ENCODE measurements at places on chromosomes 7 and 10.

- no peak for DNase-seq
These were observed 31.2 kb downstream of the KAT6B start for GRCh38 chr10:74857586-74857985.

GRCh38 chr7:116955801-116956476 is 2.6 kb downstream of the ST7 start:
- no peak for DNase-seq

- DNase-seq, result peak; percentile 61
These were observed 158.6 kb downstream of the SNX13 start for GRCh38 chr7:17781491-17782215.

DNA sequence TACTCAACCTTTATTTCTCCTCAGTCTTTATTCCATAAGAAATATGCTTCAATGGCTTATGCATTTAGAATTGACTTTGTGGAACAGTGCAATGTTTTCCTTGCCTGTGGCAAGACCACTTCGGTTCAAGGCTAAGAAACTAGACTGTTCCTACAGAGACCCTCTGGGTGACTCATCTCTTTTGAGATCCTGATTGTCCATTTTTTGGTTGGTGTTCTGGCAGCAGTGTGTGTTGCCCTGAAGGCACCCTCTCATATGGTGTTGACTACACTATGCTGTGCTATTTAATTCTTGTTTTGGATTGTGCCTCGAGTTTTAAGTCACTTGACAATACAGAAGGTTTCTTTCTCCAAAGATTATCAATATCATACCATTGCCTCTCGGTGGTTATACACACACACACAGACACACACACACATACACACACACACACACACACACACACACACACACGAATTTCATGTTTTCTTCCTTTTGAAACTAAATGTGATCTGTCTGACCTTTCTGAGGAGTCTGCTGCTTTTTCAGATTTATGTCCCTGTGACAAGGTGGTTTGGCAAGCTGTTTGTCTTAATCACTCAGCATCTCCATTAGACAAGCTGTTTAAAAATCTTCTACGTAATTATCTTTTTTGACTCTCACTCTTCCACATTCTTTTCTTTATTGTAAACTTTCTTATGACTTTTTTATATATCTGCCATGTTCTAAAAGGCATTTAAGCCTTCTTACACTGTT is 187.2 kb downstream of the VTI1A start:
- peak; percentile 56 for DNase-seq

DNA sequence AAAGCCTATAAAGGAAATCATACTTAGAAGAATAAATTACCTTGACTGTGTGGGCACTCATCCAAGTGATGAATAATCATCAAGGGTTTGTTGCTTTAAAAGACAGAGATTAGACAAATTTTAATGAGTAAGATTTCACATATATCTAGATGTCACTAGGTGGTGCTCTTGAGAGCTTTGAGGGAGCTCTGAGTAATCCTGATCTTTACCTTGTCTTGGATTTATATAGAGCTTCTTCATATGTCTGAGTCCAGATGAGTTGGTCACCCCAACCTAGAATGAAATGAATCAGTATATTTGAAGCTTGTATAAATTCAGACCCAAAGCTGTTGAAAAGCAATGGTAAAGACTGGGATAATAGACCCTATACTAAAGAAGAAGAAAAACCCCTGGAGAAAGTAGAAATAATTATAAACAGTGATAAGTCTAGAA is 3.7 kb downstream of the AGR2 start:
- DNase-seq, result peak; percentile 83

- no peak for DNase-seq
These were observed 24.0 kb downstream of the LAMB1 start for GRCh38 chr7:107978815-107979408.

- no peak for DNase-seq
These were observed 144.2 kb downstream of the ARHGAP21 start for GRCh38 chr10:24579448-24579847.

- DNase-seq, result peak; percentile 52
These were observed 2.1 kb upstream of the GUSB start for GRCh38 chr7:65983965-65984658.

GRCh38 chr7:4744391-4745264 is 30.8 kb upstream of the AP5Z1 start:
- peak; percentile 100 for DNase-seq

DNA sequence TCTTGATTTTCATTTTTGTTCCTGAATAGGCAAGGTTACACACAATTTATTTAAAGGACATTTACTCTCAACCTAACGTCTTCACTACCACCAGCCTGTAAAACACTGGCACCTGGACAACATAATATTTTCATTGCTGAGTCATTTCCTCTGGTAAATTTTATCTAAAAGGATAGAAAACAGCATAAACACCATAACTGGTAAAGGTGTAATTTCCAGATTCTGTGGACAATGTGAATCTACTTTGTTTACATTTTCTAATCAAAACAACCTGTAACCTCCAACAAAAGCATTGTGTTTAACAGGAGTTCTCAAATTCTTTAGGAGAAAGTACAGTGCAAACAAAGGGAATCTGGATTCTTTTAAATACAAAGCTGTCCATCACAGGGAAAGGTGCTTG is 472.0 kb upstream of the AKR1E2 start:
- DNase-seq, result peak; percentile 62

- DNase-seq, result no peak
These were observed 775 bp downstream of the STARD3NL start for GRCh38 chr7:38178695-38179344.

GRCh38 chr7:67631476-67631875 is 634.8 kb downstream of the TYW1 start:
- no peak for DNase-seq

DNA sequence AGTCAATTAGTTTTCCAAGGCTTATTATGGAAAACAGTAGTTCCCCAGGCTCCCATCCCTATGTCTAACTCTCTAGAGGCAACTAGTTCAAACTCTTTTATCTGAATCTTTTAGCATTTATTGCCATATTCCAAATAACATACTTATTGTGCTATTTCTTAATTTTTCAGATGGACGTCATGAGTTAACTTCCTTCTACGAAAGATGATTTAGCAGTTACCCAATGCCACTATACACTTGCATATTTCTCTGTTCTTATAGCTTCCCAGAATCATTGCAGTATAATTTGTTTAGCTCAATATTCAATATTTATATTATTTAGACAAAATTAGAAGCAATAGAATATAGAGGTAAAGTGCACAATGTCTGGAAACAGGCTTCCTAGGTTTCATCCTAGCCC is 52.8 kb downstream of the REEP3 start:
- no peak for DNase-seq

DNA sequence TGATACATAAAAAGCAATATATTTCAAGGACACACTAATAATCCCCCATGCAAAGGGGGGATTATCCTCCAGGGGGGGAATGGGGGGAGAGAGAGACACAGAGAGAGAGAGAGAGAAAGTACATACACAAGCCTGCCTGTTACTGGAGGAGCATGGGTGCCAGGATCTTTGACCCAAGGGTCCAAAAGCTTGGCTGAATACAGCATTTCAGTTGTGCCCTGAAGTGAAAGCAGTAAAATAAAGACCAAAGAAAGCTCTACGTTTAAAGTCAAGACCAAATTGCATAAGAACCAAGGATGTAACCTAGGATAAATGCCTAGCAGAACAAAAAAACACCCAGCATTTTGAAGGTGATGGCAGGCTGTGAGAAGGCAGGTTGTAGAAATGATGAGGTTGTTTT is 27.8 kb upstream of the ITGB8 start:
- no peak for DNase-seq

- peak; percentile 40 for DNase-seq
These were observed 373.5 kb upstream of the CELF2 start for GRCh38 chr10:10644008-10644646.

GRCh38 chr10:28147706-28148105 is 148.8 kb upstream of the ODAD2 start:
- DNase-seq, result no peak
